ENCODE measurements at places on chromosomes 2 and 18.

- DNase-seq, result no peak
These were observed 120.5 kb downstream of the CCBE1 start for GRCh38 chr18:59576541-59577385.

GRCh38 chr2:203809084-203809521 is 58.5 kb upstream of the CTLA4 start:
- no peak for DNase-seq

GRCh38 chr2:179049203-179049545 is 763 bp downstream of the CCDC141 start:
- no peak for DNase-seq

DNA sequence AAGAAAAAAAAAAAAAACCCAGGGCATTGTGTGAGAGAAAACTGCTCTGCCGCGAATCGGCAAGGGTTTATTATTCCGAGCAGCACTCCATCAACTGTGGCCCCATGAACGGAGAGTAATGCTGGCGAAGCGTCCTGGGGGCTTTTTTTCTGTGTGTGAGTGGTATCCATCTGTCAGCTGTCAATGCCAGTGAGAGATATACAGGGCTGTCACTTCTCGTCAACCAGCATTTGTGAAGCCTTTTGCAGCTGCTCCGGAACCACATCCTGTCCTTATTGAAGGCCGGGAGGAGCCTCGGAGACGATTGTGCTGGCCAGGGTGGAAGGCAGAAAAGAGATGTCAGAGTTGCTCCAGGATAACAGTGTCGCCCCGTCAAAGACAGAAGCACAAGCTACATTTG is 356.9 kb upstream of the SMIM21 start:
- DNase-seq, result no peak

DNA sequence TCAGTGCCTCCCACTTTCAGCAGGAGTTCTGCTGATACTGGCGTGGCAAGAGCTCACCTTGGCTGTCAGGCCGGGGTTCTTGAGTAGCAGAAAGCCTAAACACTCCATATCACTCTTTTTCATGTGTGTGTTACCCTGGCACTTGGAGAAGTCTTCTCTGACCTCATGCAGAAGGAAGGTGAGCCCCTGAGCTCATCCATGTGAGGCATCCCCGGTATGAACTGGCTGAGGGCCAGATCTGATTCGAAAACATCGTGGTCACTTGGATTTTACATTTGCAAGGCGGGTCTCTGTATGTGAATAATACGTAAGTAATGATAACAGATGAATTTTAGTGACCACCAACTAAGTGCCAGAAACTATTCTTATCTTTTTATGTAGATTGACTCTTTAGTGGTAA is 93.6 kb downstream of the RAPGEF4 start:
- no peak for DNase-seq

GRCh38 chr2:174248187-174248997 is at the start of gene OLA1:
OLA1 (minus strand) TSS chr2:174248532; CDS start chr2:174246815, 1,717 bp downstream.
- peak; percentile 98 for DNase-seq

DNA sequence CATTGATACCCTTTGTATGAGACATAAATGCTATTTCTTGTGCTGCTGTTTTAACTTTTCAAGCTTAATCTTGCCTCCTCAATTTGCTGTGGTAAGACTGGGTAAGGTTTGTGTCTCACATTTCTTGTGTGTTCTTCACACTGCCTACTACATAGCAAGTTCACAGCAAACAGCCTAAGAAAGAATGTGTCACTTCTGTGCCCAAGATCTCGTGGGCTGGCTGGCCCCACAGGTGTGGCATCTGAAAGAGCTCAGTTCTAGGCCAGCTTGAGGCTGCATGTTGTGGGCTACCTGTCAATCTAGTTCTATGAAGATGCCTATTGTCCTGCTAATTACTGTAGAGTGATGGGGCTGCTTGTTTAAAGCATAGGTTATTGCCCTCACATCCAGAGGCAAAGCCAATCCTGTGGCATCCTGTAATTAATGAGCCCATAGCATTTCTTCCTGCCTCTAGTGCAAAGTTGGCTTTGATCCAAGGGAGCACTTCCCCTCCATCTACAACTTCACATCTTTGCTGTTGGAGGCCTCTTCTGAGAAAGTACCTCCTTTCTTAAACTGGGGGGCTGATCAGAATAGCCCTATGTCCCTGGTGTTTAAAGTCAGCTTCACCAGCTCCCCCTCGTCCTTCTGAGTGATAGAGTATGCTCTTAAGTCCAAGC is 40.9 kb upstream of the ASPRV1 start:
- no peak for DNase-seq

DNA sequence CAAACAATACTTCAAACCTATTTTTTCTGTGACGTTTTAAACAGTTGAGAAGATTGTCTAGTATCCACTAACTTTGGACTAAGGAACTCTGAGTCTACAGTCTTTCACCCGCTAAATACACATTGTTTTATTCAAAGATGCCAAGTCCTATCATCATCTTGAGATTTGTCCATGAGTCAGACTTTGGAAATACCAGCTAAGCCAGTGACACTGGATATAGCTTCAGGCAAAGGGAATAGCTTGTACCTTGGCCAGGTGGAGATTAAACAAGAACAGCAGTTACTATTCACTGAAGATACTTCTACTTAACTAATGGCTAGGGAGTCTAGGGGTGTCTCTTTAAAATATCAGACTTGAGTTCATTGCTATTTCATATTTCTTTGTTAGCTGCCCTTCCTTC is 137.5 kb downstream of the COMMD1 start:
- no peak for DNase-seq

DNA sequence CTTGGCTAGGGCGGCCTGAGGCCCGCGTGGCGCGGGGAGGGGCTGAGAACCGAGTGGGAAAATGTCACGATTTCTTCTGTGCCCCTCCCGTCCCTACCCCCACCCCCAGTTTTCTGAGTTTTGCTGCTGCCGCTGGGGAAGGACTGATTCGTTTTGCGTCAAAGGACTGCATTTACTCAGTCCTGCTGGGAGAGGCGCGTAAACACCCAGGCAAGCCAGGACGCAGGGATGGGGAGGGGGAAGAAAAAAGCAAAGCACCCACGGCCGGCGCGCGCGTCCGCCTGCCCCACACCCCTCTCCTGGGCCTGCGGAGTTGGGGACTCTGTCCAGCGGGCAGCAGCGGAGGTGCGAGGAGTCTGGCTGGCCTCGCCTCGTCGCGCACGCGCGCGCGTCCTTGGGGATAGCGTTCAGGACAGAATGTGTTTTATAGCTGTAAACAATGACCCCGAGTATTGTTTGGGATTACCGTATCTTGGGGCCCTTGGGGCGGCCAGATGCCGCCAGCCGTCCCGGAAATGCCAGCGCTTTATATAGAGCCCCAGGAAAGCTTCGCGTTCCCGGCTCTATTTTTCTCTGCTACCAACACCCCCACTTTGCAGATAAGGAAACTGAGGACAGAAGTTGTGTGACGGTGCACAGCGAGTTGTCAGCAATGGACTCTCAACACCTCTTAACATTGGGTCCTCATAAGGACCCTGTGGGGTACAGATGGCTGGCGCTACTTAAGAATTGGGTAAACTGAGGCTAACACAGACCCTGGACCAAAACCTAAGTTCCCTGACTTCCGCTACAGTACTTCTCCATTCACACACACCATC is 1.7 kb upstream of the FOSL2 start:
- peak; percentile 67 for DNase-seq

GRCh38 chr2:120735746-120736170 is at the start of gene GLI2:
GLI2 (plus strand) TSS chr2:120735868; CDS start chr2:120797321, 61,453 bp downstream.
- DNase-seq, result peak; percentile 84

- no peak for DNase-seq
These were observed 68.8 kb upstream of the SPTBN1 start for GRCh38 chr2:54387059-54387991.

DNA sequence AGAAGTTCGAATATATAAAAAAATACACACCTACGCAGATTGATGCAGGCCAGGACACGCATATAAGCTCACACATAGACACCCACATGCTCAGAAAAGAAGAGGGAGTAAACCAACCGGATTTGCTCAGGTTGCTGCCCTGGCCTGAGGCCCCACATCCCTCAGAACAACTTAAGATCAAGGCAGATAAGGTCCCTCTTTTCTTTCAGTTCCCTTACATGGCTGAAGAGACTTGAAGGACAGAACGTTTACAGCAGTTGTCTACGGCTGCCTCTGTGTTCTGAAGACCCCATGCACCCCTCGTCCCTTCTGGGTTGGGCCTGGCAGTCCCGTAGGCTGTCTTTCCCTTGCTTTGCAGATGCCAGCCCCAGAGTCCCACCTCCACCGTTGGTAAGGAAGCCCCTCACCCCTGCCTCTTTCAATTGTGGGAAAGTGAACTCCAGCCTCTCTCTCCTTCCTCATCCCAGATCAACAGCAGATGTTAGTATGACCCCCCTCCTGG is 4.3 kb upstream of the NAGK start:
- no peak for DNase-seq

DNA sequence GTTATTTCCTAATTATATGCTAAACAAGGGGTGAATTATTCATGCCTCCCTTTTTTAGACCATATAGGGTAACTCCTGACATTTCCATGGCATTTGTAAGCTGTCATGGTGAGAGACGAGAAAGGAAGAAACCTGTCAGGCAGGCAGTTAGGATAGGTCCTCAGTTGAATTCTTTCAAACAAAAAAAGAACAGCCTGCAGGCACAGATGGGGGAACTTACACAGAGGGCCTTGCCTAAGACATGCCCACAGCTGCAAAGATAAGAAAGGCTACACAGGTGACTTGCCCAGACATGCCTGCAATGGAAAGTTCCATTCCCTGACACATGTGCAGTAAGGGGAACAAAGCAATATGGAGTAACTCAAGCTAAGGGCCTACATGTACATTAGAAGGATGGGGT is 128.1 kb downstream of the TMEM163 start:
- DNase-seq, result no peak

GRCh38 chr2:189254268-189254883 is 74.8 kb upstream of the COL5A2 start:
- DNase-seq, result no peak

- no peak for DNase-seq
These were observed 405.8 kb downstream of the EPHA4 start for GRCh38 chr2:221166292-221166691.

DNA sequence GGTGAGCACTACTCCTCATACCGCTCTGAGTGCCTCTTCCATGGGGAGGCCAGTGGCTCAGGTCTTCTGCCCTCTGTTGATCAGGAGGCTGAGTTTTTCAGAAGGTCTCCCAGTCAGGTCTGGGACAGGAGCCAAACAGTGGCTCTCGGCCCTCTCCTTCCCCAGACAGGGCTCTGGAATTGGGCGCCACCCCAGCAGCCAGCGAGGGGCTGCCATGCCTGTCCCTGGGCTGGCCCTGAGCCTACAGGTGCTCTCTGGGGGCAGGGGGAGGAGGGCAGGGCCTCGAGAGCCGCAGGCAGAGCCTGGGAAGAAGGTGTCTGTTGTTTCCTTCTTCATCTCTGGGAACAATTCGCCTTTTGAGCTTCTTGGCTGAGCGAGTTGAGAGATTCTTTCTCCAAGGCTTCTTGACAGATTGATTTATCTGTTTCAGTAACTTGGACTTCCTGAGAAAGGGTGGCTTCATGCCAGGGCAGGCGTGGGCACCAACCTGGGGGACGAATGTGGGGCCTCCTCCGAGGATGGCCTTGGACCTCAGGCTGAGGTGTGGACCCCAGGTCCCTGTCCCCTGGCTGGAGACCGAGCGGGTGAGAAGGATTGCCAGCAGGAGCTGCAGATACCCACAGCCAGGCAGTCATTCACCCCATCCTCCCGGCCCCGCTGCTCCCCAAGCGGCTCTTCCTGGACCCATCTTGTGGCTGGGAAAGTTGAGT is 64.7 kb upstream of the GLI2 start:
- no peak for DNase-seq

DNA sequence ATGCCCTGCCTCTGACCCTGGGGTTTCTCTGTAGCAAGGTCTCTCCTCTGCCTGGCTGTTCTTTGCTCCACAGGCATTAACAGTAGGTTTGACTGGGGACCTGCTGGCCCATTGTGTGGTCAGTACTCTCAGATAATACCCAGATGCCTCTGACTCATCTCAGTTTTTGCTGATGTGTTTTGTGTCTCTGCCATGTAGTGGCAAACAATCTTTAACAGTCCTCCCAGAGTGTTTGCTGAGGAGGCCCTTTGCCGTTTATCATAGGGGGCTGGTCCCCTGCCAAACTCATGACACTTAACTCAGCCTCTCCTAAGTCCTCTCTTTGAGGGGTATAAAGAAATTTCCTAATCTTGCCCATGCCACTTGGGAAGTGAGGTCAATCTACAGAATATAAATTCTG is 793.7 kb upstream of the FANCL start:
- no peak for DNase-seq

DNA sequence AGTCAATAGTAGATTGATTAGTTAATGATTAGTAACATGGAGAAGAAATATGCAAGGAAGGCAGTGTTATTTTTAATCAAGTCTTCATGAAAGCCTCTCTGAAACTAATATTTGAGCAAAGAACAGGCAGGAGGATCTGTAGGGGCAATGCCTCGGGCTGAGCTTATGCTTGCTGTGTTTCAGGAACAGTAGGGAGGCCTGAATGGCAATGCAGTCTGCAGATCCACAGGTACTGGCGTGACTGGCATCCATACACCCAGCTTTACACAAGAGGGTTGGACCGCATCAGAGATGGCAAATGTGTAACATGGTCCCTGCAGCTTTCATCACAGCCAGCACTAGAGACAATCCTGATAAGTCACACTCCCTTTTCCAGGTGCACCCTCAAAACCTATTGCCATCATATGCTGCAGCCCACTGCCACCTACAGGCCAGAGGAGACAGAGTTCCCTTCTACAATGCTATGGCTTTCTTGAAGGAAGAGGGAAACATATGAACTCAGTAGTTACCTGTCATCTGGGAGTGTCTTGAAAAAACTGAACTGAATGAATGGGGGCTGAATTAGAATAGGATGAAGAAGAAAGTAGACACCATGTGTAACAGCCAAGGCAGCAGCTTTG is 582.4 kb upstream of the RAB6C start:
- DNase-seq, result peak; percentile 50

DNA sequence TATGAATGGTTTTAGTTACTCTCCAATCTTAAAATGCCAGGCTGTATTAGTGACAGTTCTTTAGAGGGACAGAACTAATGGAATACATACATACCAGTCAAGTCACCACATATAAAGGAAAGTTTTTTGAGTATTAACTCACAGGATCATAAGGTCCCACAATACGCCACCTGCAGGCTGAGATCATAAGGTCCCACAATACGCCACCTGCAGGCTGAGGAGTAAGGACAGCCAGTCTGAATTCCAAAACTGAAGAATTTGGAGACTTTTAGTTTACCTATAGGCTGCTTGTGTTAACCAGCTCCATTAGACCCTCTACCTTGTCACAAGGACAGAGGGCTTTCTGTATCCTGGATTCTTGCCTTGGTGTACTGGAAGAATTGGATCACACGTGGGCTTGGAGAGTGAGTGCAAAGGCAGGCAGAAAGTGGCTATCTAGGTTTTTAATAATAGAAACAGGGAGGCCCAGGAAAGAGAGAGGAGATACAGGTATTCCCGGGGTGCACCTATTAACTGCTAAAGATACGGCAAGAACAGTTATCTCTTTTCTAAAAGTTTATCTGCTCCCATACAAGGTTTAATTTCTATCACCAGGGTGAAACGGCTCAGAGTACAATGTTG is 234.9 kb upstream of the CYRIA start:
- peak; percentile 53 for DNase-seq

GRCh38 chr2:27431395-27431794 is 3.0 kb downstream of the NRBP1 start:
- DNase-seq, result no peak

- DNase-seq, result no peak
These were observed 268.4 kb downstream of the TCF4 start for GRCh38 chr18:55319459-55320193.

All from endothelial cell (in vitro differentiated cells).